ENCODE measurements at places on chromosomes 6 and 20.

DNA sequence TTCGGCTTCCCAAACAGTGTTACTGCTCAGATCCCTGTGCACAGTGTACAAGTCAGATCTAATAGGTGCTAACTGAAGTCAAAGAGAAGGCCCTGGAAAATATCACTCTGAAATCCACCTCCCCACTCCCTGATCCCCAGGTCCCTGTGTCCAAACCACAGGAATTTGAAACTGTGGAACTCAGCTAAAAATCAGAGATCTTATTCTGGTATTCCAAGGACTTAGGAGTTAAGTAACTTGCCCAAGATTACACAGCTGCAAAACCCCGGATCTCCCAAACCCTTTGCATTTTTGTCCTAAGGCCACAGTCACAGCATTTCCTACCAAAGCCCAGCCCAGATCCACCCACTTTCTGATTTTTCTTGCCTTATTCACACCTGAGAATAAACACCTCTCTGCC is 32.3 kb upstream of the SLC23A2 start:
- no peak for DNase-seq

DNA sequence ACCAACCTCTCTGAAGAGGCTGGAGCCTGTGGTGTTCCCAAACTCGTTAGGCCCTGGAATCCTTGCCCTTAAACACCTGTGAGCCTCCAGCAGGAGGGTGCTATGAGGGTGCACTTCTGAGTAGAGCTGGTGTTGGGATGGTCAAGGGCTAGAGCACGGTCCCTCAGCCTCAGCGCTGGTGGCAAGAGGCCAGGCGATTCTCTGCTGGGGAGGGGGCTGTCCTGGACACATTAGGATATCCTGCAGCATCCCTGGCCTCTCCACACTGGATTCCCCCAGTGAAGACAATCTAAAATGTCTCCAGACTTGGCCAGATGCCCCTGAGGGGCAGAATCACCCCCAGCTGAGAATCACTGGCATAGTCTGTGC is 157.8 kb downstream of the SYCP2 start:
- no peak for DNase-seq

DNA sequence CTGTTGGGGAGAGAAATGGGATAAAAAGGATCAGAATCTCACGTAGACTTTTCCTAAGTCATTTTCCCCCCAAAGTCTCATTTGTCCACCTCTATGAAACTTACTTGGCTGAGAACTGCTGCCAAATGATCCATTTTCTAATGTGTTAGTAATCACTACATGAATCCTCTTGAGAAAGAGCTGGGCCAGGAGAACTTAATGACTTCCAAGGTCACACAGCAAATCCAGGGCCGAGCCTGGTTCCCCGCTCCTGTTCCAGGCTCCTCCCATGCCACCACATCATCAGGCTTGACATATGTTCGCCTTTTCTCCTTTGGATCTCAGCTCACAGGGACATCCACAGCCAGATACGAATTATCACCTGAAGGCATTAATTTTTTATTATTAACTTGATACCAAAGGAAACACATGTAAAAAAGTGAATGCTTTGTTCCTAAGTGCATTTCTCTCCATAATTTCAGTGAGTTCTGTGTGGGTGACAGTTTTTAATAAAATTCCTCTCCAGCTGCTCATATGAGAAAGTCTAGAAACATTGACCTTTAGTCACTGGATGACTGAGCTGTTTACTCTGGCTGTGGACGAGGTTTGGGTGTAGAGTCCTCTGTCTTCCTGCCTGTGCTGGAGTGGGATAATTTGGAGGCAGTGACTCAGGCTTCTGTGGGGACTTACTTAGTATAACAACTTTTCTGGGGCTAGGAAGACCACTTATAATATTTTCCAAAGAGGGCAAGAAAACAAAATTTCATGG is 276.3 kb downstream of the PAX1 start:
- peak; percentile 28 for DNase-seq

DNA sequence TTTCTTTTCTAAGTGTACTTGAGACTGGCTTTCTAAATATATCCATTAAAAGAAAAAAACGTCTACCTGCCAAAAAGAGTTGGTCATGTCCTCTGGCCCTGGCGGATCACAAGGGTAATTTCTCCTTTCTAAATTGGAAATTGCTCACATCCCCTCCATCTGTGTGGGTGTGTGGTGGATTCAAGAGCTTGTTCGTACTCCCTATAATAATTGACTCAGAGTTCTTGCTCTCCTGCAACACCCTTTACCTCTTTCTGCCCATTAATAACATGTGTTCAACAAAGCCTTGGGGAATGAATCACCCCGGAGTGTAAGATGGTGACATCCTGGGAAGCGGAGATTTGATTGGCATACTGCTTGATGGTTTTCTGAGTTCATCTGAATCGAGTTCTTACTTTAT is 263.8 kb downstream of the ALDH8A1 start:
- DNase-seq: no peak

GRCh38 chr6:17395112-17395511 is 1.7 kb downstream of the CAP2 start:
- DNase-seq: no peak

- DNase-seq: peak; percentile 88
Measured at GRCh38 chr20:2840967-2841531, 504 bp downstream of the VPS16 start.

GRCh38 chr6:4675121-4675520 is 101.1 kb upstream of the CDYL start:
- no peak for DNase-seq
